HuH-7.5 (cell line): ENCODE measurements at places on chromosomes 6 and 20.

GRCh38 chr20:47456952-47457724 lies 44.5 kb upstream of the NCOA3 start:
- DNase-seq, result no peak

DNA sequence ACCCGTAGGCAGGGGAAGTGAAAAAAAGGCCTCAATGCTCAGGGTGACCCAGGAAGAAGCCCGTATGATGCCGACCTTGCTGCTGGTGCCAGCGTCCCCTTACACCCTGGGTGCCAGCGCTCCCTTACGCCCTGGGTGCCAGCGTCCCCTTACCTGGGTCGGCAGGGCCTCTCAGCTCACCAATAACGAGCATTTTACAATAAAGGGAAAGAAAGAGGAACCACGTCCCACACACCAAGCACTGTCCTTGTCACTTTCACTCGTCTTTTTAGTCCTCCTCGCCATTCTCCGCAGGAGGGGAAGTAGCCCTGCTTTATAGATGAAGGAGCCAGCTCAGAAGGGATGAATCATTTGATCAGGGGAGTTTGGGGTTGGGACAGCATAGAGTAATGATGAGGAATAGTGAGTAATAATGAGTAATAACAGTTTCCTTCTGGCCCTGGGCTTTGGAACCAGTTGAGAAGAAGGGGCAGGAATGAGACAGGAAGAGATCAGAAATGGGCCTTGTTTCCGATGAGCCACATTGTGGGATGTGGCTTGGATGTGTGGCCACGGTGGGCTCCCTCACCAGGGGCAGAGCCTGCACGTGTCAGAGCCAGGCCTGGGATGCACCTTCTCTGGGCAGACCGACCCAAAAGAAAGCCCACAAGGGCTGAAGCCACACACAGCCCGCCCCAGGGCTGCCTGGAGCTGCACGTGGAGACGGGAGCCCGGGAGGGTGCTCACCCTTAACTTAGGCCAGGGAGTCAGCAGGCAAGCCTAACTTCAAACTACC lies 75.7 kb downstream of the SYNJ2 start:
- DNase-seq, result no peak

DNA sequence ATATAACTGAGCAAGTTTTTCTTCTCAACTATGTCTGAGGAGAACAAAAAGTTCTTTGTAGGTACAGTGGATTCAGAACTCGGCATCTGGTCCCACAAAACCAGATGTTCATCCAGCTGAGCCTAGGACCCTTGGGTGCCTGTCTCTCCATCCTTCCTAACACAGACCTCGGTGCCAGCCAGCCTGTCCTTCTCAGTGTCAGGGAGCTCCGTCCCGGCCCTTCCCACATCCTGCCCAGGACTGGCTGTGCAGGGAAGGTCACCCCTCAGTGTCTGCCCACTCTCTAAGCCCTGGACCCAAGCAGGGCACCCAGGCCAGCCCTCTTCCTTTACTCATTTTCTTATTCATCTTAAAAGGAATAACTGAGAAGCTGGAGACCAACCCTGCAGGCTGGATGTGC lies 32.0 kb upstream of the AGPAT4 start:
- DNase-seq, result no peak

DNA sequence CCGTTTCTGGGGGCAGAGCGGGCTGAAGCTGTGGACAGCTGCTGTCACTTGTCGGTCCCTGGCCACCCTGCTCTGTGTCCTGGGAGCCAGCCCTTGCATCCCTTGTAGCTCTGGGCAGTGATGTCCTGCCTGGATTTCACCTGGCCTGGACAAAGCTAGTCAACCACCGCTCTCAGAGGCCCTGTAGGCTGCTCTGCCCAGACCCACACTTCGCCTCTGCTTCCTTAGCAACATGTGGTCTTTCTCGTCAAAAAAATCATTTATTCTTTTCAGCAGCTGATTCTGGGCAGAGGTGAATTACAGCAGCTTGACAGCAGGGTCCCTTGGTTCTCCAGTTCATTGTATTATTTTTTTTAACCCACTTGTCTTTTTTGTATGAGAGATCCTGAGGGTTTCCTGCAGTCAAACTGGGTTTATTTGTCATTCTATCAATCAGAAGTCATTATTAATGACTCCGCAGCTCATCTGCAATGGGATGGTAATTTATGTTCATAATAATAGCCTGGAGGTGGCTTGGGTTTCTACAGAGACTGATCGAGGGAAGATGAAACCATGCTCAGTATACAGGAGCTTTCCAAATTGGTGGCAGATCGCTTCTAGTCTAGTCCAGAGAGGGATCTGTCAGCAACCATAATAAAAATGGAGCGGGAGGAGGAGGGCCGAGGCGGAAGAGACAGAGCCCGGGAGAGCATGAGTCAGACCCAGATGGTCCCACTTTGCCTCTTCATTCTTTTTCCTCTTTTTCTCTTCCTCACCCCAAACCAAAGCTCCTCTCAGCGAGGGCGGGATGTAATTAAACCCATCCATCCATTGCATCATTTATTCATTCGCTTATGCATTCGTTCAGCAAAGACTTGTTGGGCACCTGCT lies 22.4 kb downstream of the EDN3 start:
- DNase-seq, result no peak

DNA sequence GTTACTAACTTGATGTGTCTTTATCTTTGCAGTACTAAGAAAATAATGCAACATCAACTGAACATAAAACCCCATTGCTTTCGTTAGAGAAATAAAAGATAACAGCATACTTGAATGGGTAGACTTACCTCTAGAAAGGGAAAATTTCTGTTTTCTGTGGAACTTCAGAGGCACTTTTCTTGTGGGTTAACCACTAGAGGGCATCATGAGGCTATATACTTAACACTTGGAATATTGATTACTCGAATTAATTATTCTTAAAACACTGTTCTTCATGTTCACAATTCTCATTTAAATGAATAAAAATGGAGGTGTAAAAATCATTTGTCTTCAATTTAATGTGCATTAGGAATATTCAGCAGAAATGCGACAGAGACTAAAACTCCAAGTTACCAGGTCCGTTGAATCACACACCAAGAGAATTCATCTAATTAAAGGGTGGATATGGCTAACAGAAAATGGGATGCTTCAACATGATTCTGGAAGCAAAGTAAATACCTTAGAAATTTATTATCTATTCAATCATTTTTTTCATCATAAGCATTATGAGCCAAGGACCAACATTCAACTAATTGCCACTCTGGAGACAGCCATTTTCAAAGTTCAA lies 330.8 kb upstream of the PREP start:
- DNase-seq, result no peak

DNA sequence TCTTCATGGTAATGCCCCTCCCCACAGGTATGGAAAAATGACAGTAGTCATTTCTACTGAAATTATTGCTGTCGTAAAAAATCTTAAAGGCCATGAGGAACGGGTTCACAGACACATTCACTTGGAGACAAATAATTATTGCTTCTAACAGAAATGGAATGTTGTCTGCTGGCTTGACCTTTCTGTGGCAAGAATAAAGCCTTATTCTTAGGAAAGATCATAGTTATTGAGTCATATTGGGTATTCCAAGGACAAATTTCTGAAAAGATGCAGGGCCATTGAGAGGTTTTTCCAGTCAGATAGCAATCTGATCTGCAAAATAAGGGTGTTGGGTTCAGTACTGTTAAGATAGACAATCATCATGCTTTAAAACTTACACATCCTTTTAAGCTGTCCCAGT lies 29.2 kb downstream of the AKAP7 start:
- no peak for DNase-seq

DNA sequence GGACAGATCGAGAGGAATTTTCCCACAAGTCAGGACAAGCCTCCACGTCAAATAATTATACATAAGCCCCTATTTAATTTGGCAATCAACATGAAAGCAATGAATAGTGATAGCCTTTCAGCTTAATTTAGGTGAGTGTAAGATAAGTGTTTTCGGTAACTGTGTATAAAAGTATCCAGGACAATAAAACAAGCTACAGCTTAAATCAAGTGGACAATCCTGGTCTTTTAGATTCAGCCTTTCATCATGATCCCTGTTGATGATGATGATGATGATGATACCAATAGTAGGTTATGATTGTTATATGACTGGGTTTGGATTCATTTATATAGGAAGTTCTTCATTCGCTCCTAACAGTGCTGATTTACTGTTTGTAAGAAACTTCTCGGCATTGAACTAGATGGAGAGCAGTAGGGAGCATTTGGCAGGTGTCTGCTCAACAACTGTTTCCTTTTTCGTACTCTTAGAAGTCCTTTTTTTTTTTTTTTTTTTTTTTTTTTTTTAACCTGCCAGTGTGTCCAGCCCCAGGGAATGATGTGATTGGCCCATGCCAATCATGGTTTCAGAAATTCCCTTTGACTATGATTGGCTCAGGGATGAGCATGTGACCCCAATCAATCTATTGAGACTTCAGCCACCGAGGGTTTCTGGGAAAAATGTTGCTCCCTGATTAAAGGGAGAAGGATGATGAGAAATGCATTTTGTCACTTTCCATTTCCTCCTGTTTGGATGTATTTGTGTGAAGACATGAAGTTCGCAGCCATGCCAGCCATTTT lies 11.3 kb upstream of the RNF182 start:
- no peak for DNase-seq

DNA sequence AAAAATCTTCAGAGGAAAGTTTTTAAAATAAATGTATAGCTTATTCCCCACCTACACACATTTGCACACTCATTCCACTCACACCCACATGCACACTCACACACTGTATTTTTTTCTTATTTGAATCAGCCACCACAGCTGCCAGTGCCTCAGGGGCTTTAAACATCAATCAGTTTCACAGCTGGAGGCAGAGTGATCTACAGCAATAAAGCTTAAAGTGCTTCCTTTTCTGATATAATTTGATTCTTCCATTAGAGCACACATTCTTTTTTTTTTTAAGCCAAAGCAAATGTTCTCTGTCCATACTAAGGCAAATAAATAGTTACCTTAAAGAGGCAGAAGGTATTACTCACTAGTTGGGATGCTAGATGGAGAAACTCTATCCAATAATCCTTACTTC lies 498.8 kb upstream of the POU3F2 start:
- DNase-seq, result no peak

- DNase-seq, result no peak
These were observed 140.8 kb downstream of the BTBD9 start for GRCh38 chr6:38498805-38499445.

- DNase-seq, result no peak
These were observed 18.5 kb downstream of the CHMP4B start for GRCh38 chr20:33829636-33830035.

DNA sequence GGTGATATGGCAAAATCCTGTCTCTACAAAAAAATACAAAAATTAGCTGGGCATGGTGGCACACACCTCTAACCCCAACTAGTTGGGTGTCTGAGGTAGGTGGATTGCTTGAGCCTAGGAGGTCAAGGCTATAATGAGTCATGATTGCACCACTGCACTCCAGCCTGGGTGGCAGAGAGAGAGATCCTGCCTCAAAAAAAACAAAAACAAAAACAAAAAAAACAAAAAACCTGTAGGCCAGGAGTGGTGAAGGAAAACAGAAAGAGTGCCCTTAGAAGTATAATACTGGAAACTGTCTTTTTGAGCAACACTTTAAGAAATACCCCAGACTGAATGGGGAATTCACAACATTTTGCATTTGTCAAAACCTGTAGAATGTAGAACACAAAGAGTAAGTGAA lies 85.3 kb downstream of the JARID2 start:
- no peak for DNase-seq

- no peak for DNase-seq
These were observed 133.5 kb upstream of the CCDC28A start for GRCh38 chr6:138640028-138640427.

- DNase-seq, result no peak
These were observed 142.3 kb upstream of the TENT5A start for GRCh38 chr6:81894788-81895271.

GRCh38 chr6:35363293-35363750 lies 21.0 kb downstream of the PPARD start:
- no peak for DNase-seq
